ENCODE measurements at places on chromosomes 2 and 18. TPM values are rescaled to one million over a fixed set of nuclear protein-coding genes. Genes with fewer than 3 reads are reported as not detected.

DNA sequence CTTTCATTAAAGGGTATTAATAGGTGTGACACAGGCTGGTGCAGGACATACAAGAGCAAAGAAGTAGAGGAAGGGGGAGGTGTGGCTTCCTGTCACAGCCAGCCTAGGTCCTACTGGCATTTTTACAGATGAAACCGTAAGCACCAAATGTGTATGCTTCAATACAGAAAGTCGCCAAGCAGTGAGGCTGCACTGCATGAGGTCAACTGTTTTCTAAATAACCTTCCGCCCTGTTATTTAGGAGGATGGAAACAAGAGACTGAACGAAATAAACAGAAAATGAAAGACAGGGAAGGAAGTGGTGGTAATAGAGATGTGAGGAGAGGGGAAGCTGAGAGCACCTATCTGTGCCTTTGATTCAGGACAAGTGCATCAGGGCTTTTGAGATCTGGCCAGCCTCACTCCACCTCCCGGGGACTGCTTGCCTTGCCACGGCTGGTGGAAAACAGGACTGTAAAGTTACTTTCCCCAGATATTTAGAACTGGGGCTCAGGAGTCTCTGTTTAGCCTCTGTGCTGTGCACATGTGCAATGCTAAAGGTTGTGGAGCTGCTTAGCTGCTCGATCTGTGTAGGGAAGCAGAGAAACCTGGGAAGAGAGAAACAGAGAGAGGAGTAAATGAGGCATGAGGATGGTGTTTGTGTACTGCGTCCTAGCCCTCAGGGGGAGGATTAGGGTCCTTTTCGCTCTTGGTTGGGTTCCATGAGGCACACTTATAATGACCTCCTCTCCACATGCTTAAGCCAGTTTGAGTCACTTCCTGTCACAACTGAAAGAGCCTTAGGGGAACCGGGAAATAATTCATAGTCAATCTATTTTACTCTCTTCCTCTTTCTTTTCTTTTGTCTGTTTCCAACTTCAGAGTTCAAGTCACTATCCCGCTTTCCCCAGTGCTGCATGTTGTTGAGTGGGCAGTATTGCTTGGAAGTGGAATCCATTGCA is 62.3 kb upstream of the BOD1L2 start:
- DNase-seq, result no peak
- H3K4me3 ChIP-seq, result peak overlapping the region; percentile 39
- H3K27ac ChIP-seq, result no peak overlapping the region
- no peaks in the 10 kb centered on the region for H3K36me3 ChIP-seq
- peaks cover 7% of the 10 kb centered on the region for H3K4me1 ChIP-seq
- H3K27me3 ChIP-seq, result no peaks in the 10 kb centered on the region

GRCh38 chr2:142944264-142944663 is 66.8 kb downstream of the KYNU start:
- H3K27me3 ChIP-seq, result no peaks in the 10 kb centered on the region
- no peaks in the 10 kb centered on the region for H3K36me3 ChIP-seq
- H3K4me1 ChIP-seq, result no peaks in the 10 kb centered on the region
- H3K27ac ChIP-seq, result no peak overlapping the region
- DNase-seq, result no peak
- no peak overlapping the region for H3K4me3 ChIP-seq

DNA sequence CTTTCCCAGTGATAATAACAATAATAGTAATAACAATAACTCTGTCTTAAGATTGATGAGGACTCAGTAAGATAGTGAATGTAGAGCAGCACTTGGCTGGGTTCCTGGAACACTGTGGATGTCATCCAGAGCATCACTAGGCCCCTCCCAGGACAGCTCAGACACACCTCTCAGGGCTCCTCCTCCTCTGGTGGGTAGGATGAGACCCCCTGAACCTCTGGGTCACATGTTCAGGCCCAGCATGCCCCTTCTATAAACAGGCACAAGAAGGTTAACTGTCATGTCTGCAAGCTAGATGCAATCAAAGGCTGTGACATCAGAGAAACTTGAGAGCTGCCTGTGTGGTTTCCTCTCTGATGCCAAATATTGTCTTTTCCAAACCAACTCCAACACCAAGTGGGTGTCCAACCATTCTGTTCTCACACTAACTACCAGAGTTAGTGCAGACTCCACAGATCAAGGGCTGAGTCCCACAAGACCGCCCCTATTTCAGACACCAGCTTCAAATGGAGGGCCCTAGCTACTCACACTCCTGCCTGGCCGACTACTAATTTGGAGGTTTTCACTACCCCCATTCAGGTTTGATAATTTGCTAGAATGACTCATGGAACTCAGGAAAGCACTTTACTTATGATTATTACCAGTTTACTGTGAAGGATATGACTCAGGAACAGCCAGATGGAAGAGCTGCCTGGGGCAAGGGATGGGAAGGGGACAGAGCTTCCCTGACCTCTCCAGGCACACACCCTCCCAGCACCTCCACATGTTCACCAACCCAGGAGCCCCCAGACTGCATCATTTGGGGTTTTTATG is 46.4 kb upstream of the BZW1 start:
- no peaks in the 10 kb centered on the region for H3K36me3 ChIP-seq
- no peaks in the 10 kb centered on the region for H3K27me3 ChIP-seq
- no peak for DNase-seq

- H3K27me3 ChIP-seq, result no peaks in the 10 kb centered on the region
- no peak overlapping the region for H3K4me3 ChIP-seq
- DNase-seq, result no peak
- no peak overlapping the region for H3K27ac ChIP-seq
- H3K36me3 ChIP-seq, result no peaks in the 10 kb centered on the region
These were observed 234.9 kb downstream of the PHLPP1 start for GRCh38 chr18:62950246-62950645.

GRCh38 chr2:72674982-72675915 is 150.6 kb downstream of the EXOC6B start:
- H3K36me3 ChIP-seq, result no peaks in the 10 kb centered on the region
- no peak overlapping the region for H3K27ac ChIP-seq
- no peaks in the 10 kb centered on the region for H3K27me3 ChIP-seq
- no peaks in the 10 kb centered on the region for H3K4me1 ChIP-seq
- DNase-seq, result no peak

DNA sequence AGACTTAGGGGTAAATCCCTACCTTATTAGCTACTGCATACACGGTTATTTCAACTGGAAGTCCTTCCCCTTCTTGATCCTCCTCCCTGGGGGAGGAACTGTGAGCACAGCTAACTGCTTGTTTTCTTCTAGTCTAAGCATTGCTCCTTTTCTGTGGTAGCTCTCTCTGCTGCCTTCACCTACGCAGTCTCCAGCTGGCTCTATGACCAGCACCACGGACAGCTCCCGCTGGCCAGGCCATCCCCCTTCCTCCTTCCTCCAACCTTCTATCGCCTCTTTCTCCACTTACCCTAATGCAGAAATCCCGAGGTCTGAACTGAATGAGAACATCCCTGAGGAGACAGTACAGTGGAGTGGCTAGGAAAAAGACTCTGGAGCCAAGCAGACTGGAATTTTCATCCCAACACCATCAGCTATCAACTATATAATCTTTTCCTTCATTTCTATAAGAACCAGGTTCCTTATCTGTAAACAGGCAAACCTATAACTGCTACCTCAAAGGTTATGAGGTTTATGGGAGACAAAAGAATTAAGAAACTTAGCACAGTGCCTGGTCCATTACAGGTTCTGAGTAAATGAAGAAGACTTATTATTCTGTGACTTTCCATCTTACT is 4.7 kb upstream of the CFAP65 start:
- H3K4me3 ChIP-seq, result no peak overlapping the region
- H3K27ac ChIP-seq, result no peak overlapping the region
- H3K36me3 ChIP-seq, result no peaks in the 10 kb centered on the region
- DNase-seq, result no peak

- no peaks in the 10 kb centered on the region for H3K27me3 ChIP-seq
- H3K4me3 ChIP-seq, result no peak overlapping the region
- H3K4me1 ChIP-seq, result no peaks in the 10 kb centered on the region
- DNase-seq, result no peak
- no peaks in the 10 kb centered on the region for H3K36me3 ChIP-seq
These were observed 307.9 kb downstream of the SLC8A1 start for GRCh38 chr2:40144022-40144421.

DNA sequence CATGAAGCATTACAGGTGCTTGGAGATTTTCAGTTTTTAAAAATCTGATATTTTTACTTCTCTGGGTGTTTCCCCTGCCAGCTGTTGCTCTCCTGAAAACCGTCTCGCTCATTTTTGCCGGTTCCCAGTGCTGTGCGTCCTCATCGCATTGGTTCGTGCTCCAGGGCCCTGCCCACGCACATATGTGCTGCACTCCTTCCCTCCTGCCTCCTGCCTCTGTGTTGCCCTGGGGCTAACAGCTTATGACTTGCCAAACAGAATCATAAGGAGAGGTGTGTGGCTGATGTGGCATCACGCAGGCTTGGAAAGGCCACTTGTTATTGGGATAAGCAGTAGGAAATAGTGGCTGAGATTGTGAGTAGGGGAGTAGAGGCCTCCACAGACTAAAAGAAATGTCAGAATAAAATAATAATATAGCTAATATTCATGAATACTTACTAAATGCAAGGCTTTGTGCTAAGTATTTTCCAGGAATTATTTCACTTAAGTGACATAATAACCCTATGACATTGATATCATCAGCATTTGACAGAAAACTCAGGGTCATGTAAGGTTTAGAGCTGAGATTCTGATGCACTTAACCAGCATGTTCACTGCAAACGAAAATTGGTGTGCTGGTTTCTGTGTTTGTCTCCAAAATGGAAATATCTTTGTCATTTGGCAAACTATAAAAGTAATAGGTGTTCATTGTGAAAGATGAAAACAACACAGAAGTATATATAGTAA is 53.5 kb downstream of the SLC4A1AP start:
- DNase-seq, result no peak
- H3K27ac ChIP-seq, result no peak overlapping the region
- H3K36me3 ChIP-seq, result no peaks in the 10 kb centered on the region
- no peaks in the 10 kb centered on the region for H3K27me3 ChIP-seq
- H3K4me1 ChIP-seq, result peaks cover 19% of the 10 kb centered on the region

DNA sequence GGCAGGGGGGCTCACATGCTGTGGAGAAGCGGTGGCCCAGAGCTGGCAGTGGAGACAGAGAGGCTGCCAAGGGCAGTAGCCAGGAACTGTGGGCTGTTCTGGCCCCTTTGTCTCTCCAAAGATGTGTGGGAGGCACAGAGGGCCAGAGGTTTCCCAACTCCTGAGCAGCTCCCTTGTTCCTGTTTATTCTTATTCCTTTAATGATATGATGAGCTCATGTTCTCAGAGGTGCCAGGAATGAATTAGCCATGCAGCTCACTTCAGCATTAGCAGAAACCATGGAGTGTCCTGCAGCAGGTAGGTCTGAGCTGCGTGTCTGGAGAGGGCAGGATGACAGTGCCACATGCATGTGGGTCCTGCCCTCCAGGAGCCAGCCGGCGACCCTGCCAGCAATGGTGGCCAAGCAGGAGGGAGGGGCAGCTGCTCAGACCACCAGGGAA is 77.9 kb upstream of the FZD7 start:
- H3K27me3 ChIP-seq, result no peaks in the 10 kb centered on the region
- H3K4me1 ChIP-seq, result no peaks in the 10 kb centered on the region

DNA sequence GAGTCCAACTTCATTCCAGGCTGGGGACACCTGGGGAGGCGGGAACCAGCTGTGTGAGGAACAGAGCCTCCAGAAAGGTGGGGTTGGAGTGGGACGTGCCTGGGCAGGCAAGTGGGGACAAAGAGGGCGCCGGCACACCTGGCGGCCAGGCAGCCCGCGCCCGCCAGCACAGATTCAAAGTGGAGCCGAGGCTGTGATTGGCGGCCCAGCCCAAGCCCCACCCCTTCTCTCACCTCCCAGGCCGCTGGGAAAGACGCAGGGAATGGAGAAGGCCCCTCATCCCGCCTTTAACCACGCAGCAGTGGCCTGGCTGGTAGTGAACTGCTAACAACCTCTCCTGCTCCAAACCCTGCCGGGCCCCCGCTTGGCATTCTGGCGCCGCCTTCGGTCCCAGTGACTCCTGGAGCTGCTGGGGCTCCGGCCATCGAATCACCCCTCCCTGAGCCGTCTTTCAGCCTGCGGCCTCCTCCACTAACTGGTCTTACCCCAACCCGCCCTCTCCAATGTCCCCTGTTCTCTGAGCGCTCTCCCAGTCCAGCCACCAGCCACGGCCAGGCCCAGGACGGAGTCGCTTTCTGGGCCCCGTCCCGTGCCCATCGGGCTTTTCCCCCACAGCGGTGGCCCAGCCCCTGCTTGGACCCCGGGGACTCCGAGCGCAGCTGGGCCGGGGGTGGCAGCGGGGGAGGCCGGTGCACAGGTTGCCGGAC is 27.9 kb upstream of the PTMA start:
- no peaks in the 10 kb centered on the region for H3K36me3 ChIP-seq
- no peak overlapping the region for H3K4me3 ChIP-seq
- H3K27me3 ChIP-seq, result no peaks in the 10 kb centered on the region
- no peak for DNase-seq
- H3K27ac ChIP-seq, result no peak overlapping the region

DNA sequence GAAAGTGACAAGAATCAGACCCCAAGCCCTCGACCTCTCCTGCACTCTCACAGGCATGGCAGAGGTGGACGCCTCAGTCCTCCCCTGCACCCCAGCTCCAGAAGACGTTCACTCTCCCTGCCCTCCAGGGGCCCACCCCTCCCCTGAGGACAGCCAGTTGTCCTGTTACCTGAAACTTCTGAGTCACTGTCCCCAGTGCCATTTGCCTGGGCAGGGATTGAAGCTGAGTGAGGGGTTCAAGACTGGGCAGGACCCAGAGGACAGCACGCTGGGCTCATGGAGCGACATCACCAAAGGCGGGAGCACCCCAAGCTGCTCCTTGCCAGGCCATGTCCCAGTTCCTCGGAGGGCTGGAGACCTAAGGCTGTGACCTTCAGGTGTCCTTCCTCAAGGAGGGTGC is 34.2 kb upstream of the COL6A3 start:
- no peaks in the 10 kb centered on the region for H3K36me3 ChIP-seq
- H3K27me3 ChIP-seq, result no peaks in the 10 kb centered on the region
- no peak overlapping the region for H3K4me3 ChIP-seq
- H3K4me1 ChIP-seq, result no peaks in the 10 kb centered on the region
- DNase-seq, result no peak

GRCh38 chr2:237922641-237923361 is 44.0 kb upstream of the UBE2F start:
- H3K4me3 ChIP-seq, result no peak overlapping the region
- no peak for DNase-seq
- H3K27me3 ChIP-seq, result no peaks in the 10 kb centered on the region
- peak overlapping the region; percentile 20 for H3K27ac ChIP-seq
- no peaks in the 10 kb centered on the region for H3K4me1 ChIP-seq

GRCh38 chr2:223032187-223033142 is 19.5 kb upstream of the KCNE4 start:
- no peaks in the 10 kb centered on the region for H3K27me3 ChIP-seq
- no peak for DNase-seq
- no peak overlapping the region for H3K4me3 ChIP-seq
- H3K27ac ChIP-seq, result no peak overlapping the region

The SERPINB4 gene
- total RNA-seq, result not detected

The KCNE4 gene
- total RNA-seq, result not detected

The SP140L gene
- total RNA-seq, result 100 TPM

The DNAH6 gene
- 0.88 TPM for total RNA-seq

The C2orf81 gene
- total RNA-seq, result 2.9 TPM

The MERTK gene
- 1.2 TPM for total RNA-seq

The POLR1B gene
- total RNA-seq, result 25.2 TPM

The MAL gene
- 176 TPM for total RNA-seq

The SIX3 gene
- total RNA-seq, result not detected

The ABCA12 gene
- not detected for total RNA-seq

The BOLL gene
- total RNA-seq, result not detected

The ASPRV1 gene
- 1.9 TPM for total RNA-seq

The RBM44 gene
- 1.0 TPM for total RNA-seq

The PROKR1 gene
- total RNA-seq, result not detected
